ENCODE measurements at places on chromosomes 1 and 21. TPM values are rescaled to one million over a fixed set of nuclear protein-coding genes. Genes with fewer than 3 reads are reported as not detected.

- no peak overlapping the region for H3K27ac ChIP-seq
- no peaks in the 10 kb centered on the region for H3K4me1 ChIP-seq
- no peak overlapping the region for H3K4me3 ChIP-seq
- no peaks in the 10 kb centered on the region for H3K36me3 ChIP-seq
- H3K27me3 ChIP-seq: no peaks in the 10 kb centered on the region
These were observed 52.0 kb upstream of the KCNK1 start for GRCh38 chr1:233561708-233562426.

GRCh38 chr1:203441766-203442165 is 33.8 kb upstream of the PRELP start:
- H3K36me3 ChIP-seq: no peaks in the 10 kb centered on the region
- H3K27ac ChIP-seq: peak overlapping the region; percentile 79
- no peaks in the 10 kb centered on the region for H3K27me3 ChIP-seq
- H3K4me1 ChIP-seq: no peaks in the 10 kb centered on the region
- H3K4me3 ChIP-seq: no peak overlapping the region

- peak overlapping the region; percentile 82 for H3K27ac ChIP-seq
- H3K36me3 ChIP-seq: no peaks in the 10 kb centered on the region
- H3K27me3 ChIP-seq: no peaks in the 10 kb centered on the region
- H3K4me3 ChIP-seq: no peak overlapping the region
These were observed 14.7 kb downstream of the NIBAN1 start for GRCh38 chr1:184959626-184960025.

DNA sequence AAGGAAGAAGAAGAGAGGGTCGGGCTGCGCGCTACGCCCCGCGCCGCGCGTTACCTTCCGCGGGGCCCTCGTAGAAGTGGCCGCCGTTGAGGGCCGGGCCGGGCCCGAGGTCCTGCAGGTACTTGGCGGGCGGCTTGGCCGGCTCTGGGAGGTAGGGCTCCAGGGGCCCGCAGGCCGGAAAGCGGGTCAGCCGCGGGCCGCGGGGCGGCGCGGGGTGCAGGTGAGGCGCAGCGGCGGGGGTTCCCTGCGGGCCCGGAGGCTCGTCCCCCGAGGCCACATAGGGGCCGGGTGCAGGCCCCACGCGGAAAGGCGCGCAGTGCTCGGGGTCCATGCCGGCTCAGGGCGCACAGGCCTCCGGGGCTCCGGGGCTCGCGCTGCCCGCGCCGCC is 196 bp downstream of the ALX3 start:
- H3K27me3 ChIP-seq: peaks cover 31% of the 10 kb centered on the region
- DNase-seq: no peak
- no peak overlapping the region for H3K27ac ChIP-seq
- H3K4me1 ChIP-seq: no peaks in the 10 kb centered on the region
- H3K36me3 ChIP-seq: no peaks in the 10 kb centered on the region

TEDDM1 gene
- not detected for total RNA-seq
